T1000 (cell line): ENCODE measurements at places on chromosomes 11 and 22.

DNA sequence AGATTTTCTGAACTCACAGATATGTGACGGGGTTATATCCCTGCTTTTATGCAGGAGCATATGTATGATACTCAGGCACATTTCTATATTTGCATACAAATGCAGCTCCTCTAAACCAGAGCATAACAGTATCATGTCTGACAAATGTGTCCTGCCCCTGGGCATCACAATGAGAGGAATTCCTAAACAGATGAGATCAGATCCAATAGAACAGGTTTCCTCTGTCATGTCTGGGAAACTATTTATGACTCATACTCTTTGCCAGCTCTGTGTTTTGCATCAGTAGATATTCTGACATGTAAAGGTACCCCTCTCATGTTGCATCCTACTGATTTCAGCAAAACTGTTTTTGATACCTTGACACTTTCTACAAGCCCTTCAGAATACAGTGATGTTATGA is 29.4 kb downstream of the SYT9 start:
- DNase-seq = peak; percentile 7

DNA sequence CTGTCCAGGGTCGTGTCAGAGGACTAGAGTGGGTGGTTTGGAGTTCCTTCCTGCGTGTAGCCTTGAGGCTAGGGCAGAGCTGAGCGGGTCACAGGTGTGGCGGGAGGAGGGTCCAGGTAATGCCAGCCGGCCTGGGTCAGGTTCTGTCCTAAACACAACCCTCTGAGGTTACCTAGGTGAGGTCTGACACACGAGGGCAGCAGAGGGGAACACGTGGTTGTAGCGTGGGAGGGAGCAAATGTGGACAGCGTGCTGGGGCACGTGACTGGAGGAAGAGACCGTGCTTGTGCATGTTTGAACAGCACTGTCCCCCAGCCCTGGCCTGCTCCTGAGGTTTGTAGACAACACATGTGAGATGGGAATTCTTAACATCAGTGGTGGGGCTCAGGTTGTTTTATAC is 13.1 kb downstream of the MOV10L1 start:
- no peak for DNase-seq

GRCh38 chr11:122656631-122657101 is 1.1 kb downstream of the UBASH3B start:
- DNase-seq = no peak

DNA sequence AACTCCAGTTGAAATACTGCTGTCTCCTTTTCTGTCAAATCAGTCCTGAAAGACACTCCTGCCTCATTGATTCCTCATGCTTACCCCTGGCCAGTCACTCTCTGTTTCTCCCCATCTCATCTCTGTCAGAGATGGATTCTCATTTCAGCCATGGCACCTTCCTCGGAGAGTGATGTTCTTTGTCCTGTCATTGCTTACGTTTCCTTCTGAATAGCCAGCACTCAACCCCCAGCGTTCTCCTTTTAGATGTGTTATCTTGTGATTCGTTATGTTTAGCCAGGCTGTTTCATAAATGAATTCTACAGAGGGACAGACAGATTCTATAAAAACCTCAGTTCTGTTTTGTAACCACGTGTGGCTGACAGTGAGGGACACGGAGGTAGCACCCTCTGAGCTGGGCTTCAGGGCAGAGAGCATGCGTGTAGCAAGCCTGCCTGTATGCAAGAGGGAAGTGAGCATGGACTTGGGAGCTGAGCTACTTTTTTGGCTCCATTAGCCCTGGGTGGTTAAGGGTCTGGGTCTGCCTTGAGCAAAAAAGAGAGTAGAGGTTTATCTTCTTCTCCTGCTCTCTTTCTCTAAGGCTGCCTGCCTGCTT is 354.6 kb downstream of the DDX10 start:
- DNase-seq = no peak

- no peak for DNase-seq
These were observed 171.7 kb downstream of the TTC28 start for GRCh38 chr22:28507896-28508295.

GRCh38 chr11:131253142-131253655 is 117.2 kb upstream of the NTM start:
- DNase-seq = no peak

- no peak for DNase-seq
These were observed 104.2 kb upstream of the SOX6 start for GRCh38 chr11:16460508-16460907.

DNA sequence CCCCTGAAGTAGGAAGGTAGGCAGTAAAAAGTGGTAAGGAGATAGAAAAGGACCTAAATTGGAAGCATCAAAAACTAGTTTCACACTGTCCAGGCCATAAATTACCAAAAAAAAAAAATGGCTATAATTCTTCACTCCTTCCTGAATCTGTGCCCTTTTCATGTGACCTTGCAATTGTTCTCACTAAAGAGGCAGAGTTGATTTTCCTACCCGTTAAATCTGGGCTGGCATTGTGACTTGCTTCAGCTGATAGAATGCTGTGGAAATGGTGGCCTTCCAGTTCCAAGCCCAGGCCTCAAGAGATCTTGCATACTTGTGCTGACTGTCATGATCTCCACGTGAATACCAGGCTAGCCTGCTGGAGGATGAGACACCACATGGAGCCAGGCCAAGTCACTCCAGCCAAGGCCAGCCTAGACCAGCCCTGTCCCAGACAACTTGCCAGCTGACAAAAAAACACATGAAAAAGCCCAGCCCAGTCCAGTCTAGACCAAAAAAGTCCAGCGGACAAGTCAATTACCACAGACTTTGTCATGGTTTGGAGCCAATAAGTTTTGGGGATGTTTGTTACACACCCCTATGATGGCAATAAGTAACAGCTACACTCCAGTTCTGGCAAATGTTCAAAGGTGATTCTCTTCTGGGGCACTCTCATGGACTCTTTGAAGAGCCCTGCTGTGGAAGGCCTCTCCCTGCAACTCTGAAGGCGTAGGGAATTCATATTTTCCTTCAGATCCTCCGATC is 51.4 kb upstream of the NUP50 start:
- DNase-seq = no peak
